ENCODE measurements at places on chromosomes 6 and 20.
A peak's percentile ranks its signal among the peaks of the same experiment; 100 is the strongest.

GRCh38 chr20:11375335-11375734 is 542.4 kb upstream of the BTBD3 start:
- DNase-seq, result no peak

DNA sequence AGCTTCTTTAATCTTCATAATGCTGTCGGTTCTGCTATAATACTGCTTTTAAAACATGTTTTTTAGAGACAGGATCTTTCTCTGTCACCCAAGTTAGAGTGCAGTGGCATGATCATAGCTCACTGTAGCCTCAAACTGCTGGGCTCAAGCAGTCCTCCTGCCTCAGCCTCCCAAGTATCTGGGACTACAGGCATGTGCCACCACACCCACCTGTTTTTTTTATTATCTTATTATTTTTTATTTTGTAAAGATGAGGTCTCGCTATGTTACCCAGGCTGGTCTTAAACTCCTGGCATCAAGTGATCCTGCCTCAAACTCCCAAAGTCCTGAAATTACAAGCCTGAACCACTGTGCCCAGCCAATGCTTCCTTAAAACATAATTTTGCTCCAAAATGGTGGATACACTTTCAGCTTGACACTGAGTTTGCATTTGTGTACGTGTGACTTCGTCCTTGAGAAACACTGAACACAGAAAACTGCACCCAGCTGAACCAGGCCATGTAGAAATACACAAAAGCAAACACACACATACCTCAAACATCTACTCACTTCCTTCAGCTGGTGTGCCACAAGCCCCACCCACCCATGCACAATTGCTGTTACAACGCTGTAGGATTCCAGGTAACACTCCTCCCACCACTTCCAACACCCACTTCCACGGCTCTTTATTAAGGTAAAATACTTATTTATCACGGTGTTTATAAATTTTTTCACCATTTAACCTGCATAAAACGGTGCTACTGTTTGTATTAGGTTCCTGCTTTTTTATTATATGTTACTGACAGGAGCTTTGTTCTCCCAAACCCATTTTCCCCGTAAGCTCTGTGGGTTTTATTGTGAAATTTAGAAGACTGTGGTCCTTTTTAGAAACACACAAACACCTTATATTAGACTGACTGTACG is 109.1 kb downstream of the TSHZ2 start:
- peak; percentile 19 for DNase-seq

GRCh38 chr6:33455051-33455450 is 675 bp downstream of the ZBTB9 start:
- DNase-seq, result no peak

DNA sequence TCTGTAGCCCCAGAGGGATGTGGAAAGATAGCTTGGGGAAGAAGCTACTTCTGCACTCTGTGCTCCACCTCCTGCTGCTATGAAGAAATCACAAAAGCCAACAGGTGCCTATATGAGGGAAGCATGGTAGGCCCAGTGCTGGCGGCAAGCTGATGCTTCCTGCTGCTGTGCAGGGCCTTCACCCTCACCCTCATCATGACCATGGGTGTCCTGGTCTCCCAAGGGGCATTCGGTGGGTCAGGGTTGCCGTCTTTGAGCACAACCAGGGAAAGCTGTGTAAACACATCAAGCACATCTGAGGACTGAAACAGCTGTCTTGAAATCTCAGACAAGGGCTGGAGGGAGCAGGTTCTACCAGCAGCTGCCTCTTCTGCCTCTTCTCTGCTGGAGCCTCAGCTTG is 184.0 kb downstream of the FNDC1 start:
- DNase-seq, result no peak

DNA sequence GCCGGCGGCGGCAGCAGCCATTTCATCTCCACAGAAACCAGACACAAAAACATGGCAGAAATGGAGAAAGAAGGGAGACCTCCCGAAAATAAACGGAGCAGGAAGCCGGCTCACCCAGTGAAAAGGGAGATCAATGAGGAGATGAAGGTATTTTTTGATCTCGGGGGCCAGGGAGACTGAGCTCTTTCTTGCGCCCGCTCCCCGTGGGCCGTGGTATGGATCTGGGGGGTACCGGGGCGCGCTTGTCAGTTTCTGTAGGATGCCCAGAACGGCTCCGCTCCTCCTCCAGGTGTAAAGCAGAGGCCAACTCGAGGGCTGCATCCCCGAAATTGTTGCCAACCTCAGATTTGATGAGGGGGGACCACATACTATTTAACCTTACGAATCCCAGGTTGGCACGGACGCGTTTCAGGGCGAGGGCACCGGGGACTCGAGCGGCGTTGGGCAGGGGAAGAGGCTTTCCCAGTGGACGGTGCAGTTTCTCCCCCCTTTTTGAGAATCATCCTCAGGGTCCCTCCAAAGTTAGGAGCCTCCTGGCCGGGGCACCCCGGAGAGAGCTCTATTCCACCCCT is 735 bp downstream of the SOBP start:
- DNase-seq, result no peak

DNA sequence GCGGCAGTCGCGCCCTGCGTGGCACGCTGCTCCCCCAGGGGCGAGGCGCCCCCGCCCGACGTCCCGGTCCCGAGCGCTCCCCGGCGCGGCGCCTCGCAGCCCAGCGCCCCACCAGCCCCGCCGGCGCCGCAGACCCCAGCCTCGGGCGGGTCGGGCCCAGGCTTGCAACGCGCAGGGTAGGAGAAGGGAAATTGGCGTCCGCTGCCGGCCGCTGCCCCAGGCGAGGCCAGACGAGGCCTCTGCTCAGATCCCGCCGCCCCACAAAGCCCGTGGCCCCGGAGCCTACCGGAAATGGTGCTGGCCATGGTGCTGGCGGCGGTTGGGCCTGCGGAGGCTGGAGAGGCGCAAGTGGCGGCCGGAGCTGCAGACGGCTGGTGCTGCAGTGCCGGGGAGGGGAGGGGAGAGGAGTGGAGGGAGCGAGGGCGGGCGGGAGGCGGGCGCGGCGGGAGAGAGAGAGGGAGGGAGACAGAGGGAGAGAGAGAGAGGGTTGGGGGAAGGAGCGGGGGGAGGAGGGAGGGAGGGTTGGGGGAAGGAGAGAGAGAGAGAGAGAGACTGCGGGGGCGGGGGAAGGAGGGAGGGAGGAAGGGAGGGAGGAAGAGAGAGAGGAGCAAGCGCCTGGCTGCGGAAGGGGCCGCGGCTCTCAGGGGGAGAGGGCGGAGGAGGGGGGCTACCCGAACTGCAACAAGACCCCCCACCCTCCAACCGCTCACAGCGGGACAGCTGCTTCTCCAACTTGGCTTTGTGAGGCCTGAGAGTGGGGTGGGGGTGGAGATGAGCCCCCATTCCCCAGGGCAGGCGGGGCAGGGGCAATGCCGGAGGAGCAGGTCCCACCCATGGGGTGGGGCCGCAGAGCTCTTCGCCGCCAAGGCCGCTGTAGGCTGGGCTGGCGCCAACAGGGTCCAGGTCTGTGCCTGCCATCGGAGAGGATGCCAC is at the start of gene STMN3:
Gene STMN3 (minus strand): TSS at position 384 of the 933 bp plus-strand sequence. CDS start 79 bp downstream, at position 305.
- DNase-seq, result peak; percentile 39

All from stimulated activated CD4-positive, alpha-beta T cell treated with anti-CD3 and anti-CD28 coated beads, TNF-alpha, amount 100 ng/mL, for 24 hours (primary cell).